NCI-H2081 treated with DMSO at 0.1 percent for 48 hours (cell line): ENCODE measurements at places on chromosomes 7 and 10.

DNA sequence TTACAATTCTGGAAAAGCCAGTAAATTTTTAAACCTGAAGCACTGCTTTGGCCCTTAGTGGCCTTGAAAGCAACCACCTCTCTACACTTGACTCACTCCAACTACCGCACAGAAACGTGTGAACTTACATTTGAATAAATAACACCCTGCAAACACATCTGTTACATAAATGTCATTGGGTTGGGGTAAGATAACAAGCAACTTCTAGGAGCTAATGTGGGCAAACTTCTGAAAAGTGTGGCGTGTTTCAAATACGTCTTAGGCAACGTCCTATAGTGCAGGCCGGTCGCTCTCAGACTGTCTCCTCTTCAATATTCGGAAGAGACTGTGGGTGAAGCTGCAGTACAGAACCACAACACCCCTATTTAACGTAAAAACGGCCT lies 474 bp downstream of the ORC5 start:
- DNase-seq: no peak

- no peak for DNase-seq
Measured at GRCh38 chr7:159033473-159033825, 111.2 kb downstream of the VIPR2 start.

DNA sequence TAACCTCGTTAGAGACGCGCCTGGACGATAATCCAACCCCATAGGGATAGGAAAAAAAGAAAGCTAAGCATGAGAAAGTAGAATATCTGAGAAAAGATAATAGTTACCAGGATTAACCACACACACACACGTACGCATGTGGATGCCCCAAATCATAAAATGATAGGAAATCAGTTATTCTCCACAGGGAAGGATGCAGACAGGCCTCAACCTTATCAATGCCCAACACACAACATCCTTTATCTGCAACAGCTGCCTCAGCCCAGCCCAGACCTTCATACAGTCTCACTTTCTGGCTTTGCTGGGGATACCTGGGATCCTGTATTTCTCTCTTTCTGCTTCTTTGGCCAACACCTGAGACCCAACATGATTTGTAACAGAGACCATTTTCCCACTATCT lies 123.0 kb downstream of the NOC3L start:
- no peak for DNase-seq

DNA sequence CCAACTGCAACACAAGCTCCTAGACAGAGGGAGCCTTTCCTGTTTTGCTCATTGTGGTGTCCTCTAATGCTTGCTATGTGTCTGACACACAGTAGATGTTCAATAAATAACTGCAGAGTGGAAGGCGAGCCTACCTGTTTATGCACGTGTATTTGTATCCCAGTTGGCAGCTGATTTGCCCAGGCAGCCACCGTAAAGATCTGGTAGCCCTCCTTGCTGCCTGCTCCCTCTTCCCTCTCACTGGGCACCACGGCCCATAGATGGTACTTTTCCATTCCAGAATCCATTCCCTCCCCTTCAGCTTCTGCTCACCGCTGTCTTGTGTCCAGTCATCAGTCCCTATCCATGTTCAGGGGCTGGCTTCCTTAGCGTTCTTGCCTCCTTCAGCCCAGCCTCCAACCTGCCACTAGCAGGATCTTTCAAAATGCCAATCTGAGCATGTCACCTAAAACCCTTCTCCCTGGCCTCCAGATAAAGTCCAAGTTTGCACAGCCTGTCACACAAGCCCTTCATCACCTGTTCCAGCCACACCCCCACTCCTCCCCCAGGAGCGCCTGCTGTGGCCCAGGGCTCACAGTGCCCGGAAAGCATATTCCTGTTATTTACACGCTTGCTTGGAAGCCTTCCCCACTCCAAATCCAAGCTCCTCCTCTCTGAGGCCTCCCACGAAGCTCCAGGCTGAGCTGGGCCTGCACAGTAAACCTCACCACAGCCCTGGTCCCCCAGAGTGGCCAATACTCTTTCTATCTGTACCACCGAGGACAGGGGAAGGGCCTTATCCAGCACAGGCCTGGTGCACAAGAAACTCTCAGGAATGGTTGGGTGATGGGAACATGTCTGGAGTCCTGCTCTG lies 21.0 kb downstream of the ZCCHC24 start:
- no peak for DNase-seq

DNA sequence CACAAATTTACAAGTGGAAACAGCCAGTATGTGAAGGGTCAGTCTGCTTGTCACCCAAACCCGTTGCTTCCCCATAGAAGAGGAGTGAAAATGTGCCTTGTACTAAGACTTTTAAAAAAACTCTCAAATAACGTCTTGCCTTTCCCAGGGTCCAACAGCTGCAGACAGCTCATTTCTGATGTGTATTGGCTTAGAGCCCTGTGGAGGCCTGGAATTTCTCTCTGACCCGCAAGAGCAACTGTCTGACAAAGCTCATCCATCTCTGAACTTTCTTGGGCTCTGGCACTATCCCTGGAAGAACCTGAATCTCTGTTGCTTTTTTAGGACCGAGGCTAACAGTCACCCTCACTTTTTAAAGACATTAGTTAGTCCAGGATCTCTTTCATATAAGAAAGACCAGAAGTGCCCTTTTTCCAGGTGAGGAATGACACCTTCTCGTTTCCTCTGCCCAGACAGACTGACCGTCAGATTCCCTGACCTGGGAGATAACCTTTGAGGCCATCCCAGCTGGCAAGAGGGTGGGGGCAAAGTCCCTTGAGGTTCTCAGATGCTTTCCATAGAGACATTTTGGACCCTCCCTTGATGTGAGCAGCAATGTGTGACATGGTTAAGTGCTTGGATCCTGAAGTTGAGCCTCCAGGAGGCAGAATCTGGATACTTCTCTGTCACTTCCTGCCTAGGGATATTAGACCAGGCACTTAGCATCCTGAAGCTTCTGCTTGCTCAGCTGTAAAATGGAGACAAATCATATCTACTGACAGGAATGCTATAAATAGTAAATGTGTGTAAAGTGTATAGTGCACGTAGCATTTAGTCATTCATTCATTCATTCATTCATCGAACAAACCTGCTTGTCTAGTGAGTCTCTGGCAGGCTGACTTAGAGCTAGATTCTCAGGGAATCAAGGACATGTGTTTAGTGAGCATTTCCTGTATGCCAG lies 4.5 kb upstream of the NODAL start:
- DNase-seq: no peak

DNA sequence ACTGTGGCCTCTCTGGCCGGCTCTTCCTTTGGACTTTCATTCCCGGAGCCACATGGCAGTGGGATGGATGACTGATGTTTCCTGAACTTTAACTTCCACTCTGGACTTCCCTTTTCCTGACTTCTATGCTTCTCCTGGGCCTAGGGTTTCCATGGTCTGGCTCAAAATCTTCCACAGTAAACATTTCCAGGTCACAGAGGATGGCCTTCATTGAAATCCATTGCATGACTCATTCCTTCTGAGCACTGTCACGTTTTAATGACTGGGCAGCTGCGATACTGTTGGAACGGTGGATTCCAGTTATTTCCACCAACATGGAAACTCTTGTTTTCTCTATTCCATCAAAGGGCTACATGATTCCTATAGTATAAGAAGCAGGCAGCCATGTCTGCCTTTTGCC lies 24.4 kb upstream of the ZNF273 start:
- DNase-seq: no peak

GRCh38 chr10:127368929-127369328 lies 172.5 kb upstream of the INSYN2A start:
- no peak for DNase-seq

DNA sequence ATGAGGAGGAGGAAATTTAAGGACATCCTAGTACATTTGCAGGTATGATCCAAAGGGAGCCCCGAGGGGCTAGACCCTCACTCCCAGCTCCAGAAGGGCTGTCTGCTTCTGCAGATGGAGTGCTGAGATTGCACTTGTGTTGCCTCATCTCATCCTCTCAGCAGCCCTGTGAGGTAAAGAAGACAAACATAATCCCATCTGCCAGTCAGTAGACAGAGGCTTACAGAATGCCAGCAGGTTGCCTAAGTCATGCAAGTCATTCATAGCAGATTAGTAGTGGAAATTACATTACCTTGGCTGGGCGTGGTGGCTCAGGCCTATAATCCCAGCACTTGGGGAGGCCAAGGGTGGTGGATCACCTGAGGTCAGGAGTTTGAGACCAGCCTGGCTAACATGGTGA lies 45.4 kb downstream of the BLVRA start:
- no peak for DNase-seq

GRCh38 chr10:86058964-86059363 lies 307.6 kb downstream of the GRID1 start:
- DNase-seq: no peak

GRCh38 chr7:96671854-96672253 lies 37.8 kb downstream of the SEM1 start:
- DNase-seq: no peak

DNA sequence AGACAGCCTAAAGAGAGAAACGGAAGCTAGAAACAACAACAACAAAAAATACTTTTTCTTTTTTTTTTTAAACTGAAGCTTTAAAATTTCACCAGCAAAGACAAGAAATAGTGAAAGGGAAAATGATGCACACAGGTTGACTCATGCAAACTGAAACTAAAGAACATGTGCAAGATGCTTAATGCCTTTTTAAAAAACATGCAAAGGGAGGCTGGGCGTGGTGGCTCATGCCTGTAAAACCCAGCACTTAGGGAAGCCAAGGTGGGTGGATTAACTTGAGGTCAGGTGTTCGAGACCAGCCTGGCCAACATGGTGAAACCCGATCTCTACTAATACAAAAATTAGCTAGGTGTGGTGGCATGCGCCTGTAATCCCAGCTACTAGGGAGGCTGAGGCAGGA lies 15.1 kb upstream of the CUBN start:
- no peak for DNase-seq

DNA sequence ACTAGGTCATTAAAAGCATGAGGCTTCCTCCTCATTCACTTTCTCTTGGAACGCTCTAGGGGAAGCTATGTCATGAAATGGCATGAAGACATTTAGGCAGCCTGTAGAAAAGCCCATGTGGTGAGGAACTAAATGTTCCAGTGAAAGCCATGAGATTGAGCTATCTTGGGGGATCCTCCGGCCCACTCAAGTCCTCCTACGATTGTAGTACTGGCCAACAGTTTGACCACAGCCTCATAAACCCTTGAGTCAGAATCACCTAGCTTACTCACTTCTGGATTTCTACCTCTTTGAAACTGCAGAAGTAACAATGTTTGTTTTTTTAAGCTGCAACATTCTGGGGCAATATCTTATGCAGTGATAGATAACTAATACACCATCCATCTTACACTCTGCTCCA lies 605.1 kb downstream of the SORCS1 start:
- DNase-seq: no peak

- DNase-seq: no peak
Measured at GRCh38 chr7:157493776-157494175, 157.0 kb downstream of the DNAJB6 start.

GRCh38 chr7:628402-628763 lies 98.1 kb upstream of the DNAAF5 start:
- DNase-seq: no peak

DNA sequence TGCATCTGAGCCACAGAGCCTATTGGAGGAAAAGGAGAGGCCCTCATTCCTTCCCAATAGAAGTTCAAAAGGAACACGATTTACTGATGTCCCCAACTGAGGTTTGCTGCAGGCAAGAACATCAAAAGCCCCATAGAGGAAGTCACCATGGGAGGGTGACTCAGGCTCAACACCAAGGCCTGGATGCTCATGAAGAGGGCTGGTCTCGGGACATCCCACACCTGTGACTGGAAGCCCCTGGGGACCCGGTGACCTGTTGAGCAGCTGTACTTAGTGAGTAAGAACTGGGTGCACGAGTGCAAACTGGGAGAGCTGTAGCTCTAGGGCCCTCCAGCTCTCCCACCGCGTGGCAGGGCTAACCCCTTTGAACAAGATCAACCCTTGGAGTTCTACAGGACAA lies 38.0 kb downstream of the CYTH3 start:
- DNase-seq: no peak

GRCh38 chr7:142537760-142538159 lies 211.5 kb upstream of the PRSS1 start:
- DNase-seq: no peak

DNA sequence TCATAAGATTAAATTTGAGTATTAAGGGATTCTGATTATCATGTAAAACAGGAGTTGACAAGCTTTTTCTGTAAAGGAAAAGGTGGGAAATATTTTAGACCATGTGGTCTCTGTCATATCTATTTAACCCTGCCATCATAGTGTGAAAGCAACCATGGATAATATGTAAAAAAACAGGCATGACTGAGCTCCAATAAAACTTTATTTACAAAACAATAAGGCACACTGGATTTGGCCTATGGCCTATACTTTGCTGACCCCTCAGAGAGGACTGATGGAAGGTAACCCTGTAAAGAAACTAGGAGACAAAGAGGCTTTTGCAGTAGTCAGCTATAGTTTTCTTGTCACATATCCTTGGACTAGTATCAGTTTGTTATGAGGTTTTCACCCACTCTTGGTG lies 130.5 kb upstream of the CDK13 start:
- DNase-seq: no peak
